CD4-positive, alpha-beta T cell treated with Interleukin-1 beta for 1 hour (primary cell): ENCODE measurements at places on chromosomes 11 and 22.

DNA sequence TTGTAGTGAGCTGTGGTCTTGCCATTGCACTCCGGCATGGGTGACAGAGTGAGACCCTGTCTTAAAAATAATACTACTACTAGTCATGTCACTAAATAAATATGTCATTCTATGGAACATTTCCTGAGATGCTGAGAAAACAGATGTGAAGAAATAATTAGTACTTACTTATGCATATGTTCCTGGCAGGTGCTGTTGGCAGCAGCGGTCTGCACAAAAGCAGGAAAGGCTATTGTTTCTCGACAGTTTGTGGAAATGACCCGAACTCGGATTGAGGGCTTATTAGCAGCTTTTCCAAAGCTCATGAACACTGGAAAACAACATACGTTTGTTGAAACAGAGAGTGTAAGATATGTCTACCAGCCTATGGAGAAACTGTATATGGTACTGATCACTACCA lies 8.8 kb downstream of the ARCN1 start:
- DNase-seq, result no peak

DNA sequence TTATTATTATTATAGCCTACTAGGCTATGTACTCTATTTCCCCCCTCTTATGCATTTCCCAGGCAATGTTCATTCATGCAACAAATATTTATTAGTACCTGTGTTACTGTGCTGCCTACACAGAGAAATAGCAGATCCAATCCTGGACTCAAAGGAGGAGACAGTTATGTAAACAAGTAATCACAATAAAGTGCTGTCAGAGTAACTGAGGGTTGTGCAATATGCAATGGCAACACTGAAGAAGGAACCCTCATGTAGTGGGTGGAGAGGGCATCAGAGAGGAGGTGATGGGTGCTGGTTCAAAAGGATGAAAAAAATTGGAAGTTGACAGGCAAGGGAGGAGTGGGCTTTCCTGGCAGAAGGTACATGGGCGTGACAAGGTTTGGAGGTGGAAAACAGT lies 886 bp upstream of the P4HA3 start:
- no peak for DNase-seq

GRCh38 chr11:76669901-76670484 lies 554 bp downstream of the LRRC32 start:
- no peak for DNase-seq

GRCh38 chr11:72781313-72782080 lies 12.3 kb downstream of the STARD10 start:
- peak; percentile 68 for DNase-seq

GRCh38 chr22:38572065-38572464 lies 2.1 kb upstream of the DMC1 start:
- peak; percentile 30 for DNase-seq

DNA sequence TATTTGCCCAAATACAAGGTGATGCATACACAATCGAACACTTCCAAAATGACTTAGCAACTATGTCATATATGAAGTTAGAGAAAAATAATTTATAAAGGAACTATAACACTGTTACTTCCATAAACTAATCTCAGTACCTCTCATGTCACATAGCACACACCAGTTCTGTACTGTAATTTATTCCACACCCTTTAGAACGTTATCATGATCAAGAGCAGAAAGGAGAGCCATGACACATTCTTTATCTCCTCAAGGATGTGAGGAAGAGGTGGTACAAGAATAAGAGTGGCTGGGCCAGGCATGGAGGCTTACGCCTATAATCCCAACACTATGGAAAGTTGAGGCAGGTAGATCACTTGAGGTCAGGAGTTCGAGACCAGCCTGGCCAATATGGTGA lies 31.1 kb downstream of the PICALM start:
- no peak for DNase-seq

DNA sequence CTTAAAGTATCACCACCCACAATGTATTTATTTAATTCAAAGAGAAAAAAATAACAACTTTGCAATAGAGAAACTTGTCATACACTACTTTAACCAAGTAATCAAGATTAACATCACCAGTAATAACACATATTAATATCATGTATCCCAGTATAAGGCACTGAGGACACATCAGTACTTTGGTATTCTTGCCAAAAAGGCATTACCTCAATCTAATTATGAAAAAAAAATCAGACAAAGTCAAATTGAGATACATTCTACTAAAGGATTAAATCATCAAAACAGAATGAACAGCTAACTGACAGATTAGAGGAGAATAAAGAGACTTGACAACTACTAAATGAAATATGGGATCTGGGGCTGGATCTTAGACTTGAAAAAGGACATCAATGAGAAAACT lies 35.8 kb upstream of the SLC17A6 start:
- no peak for DNase-seq

- DNase-seq, result no peak
These were observed 251.2 kb downstream of the ETS1 start for GRCh38 chr11:128336203-128336602.

- no peak for DNase-seq
These were observed 198.3 kb upstream of the PGR start for GRCh38 chr11:101327908-101328307.

DNA sequence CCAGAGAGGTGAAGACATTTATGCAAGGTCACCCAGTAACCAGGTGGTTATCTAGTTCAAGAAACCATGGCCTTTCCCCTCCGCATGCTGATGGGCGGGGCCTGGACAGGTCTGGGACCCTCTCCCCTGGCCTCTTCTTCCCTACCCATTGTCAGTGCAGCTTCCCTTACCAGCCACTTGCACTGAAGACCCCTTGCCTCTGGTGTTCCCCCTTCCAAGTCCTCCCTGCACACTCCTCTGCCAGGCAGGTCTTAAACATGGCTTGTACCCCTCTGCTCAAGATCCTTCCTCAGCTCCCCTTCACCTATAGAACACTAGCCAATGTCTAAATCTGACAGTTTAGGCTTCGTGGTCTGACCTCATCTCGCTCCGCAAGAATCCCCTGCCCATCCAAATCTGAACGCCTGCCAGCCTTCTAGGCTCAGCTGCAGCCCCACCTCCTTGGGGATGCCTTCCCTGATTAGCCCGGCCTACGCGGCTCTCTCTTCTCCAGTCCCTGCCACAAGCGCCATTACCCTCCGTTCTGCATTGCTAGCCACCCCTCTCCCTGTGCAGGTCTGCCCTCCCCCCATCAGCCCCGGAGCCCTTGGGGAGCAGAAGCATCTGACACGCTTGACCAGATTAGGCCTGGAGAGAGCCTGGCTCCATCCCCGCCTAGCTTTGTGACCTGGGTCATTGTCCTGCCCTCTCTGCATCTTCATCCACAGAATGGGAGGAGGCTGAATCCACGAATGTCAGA lies 213.8 kb downstream of the DSCAML1 start:
- DNase-seq, result no peak

DNA sequence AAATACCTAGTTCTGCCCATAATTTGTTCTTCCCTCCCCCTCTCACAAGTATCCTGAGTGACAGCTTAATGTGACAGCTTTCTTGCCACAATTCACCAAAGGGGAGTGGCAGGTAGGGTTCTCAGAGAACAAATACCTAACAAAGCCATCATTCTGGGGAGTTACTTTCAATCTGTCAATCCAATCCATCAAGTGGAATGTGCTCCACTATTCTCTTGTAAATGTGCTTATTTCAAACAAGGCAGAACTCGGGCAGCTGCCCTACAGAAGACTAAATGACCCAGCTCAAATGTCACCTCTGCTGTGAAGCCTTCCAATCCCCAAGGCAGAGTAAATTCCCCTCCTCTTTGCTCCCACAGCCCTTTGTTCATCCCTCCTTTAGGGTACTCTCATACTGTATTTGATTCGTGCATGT lies 27.8 kb downstream of the LGR4 start:
- DNase-seq, result no peak

GRCh38 chr11:87398931-87399330 lies 361.2 kb downstream of the TMEM135 start:
- DNase-seq, result no peak

DNA sequence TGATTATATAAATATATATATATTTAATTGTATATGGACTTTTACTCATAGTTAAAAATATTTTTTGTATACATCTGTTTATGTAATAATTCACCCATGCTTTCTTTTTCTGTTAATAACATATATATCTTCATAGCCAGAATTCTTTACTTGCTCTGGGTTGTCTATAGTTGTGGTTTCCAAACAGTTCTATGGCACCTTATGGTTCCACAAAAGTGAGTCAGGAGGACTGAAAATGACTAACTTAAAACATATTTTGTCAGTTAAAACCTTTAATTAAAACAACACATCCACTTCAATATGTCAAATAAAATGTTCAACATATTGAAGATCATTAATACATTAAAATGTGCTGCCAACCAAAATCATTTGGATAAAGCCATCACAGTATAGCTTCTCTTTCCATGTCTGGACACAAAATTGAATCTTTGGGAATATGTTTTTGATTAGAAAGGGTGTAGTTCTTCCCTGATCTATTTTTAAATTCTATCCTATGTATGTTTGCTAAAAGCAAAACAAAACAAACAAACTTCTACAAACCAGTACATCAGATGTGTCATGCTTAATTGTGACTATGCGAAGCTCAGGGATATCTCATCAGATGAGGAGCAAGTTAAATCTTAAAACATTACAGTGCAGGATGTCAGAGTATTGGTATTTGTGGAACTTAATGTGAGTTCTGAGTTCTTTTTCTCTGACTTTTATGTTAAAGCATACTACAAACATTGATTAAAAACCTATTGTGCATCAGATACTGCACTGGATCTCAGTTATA lies 1488.4 kb upstream of the TENM4 start:
- DNase-seq, result no peak

GRCh38 chr11:19790831-19791552 lies 78.4 kb downstream of the NAV2 start:
- no peak for DNase-seq

DNA sequence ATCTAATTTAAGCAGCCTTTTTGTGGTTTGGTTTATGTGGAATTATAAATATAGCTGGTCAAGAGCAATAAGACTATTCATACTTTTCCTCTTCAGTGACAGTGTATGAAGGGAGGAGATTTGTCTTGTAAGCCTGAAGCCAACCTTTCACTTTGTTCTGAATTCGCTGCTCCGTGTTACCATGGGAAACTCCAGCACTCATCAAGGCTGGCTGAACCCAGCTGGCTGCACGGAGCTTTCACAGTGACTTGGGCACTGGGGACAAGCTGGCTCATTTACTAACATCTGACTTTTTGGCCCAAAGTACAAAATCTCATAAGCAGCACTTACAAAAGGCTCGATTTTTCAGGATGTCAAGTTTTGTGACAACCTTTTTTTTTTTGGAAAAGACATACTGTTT lies 120.4 kb upstream of the GRIA4 start:
- no peak for DNase-seq

GRCh38 chr11:17606233-17607082 lies 59.4 kb downstream of the OTOG start:
- DNase-seq, result no peak

GRCh38 chr11:34445956-34446355 lies 7.2 kb downstream of the CAT start:
- no peak for DNase-seq

- DNase-seq, result no peak
These were observed 1.2 kb upstream of the TNFRSF13C start for GRCh38 chr22:41927813-41928212.

- no peak for DNase-seq
These were observed 94.7 kb downstream of the CACNA1I start for GRCh38 chr22:39665229-39665628.

- no peak for DNase-seq
These were observed 722.9 kb upstream of the RAG2 start for GRCh38 chr11:37320921-37321320.

DNA sequence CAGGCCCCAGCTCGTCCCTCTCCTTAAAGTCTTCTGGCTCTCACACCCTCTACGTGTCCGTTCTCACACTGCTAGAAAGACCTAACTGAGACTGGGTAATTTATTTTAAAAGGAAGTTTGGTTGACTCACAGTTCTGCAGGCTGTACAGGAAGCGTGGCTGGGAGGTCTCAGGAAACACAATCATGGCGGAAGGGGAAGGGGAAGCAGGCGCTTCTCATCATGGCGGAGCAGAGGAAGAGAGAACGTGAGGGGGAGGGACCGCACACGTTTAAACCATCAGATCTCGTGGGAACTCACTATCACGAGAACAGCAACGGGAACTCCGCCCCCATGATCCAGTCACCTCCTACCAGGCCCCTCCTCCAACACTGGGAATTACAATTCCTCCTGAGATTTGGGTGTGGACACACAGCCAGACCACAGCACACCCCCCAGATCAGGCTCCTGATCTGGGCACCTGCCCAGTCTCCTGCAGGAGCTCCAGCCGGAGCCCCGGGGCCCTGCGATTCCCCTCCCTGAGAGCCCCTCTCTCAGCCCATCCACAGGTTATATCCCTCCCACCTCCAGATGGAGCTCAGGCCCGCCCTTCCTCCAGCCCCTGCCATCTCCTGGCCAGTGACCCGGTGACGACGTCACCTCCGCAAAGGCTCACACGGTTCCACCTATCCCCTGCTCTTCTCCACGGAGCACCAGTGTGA lies 170.2 kb downstream of the BRD1 start:
- DNase-seq, result peak; percentile 80

DNA sequence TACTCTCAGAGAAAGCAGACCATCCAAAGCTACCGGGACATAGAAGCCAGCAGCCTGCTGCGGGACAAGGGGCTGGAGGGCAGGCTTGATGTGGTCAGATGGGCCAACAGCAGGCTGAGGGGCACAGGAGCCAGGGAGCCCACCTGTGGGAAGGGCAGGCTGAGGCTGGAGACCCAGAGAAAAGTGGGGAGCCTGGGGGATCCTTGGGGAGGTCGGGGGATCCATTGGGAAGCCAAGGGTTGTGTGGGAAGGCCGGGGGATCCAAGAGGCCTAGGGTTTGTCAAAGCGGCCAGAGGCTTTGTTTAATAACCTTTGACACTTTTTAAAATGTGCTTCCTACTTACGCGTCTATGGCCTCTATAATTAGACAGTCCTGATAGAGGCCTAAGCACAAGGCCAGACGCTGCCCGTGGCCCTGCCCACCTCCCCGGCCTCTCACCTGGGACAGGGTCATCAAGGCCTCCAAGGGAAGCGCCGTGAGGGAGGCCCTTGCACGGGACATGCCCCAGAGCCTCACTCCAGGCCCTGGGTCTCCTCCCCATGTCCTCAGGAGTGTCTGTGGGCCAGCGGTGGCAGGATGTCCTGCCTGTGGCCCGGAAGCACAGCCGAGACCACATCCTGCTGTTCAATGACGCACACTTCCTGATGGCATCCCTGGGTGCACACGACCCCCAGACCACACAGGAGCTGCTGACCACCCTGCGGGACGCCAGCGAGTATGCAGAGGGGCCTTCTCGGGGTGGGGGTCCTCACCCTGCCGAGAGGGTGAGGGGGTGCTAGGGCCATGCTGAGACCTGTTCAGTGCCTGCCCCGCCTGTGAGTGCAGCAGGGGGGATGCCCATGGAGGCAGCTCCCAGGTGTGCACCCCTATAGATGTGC lies 8.6 kb upstream of the GTSE1 start:
- DNase-seq, result peak; percentile 71

- no peak for DNase-seq
These were observed 2.2 kb upstream of the BCO2 start for GRCh38 chr11:112173152-112173551.

- DNase-seq, result no peak
These were observed 33.0 kb upstream of the TEAD1 start for GRCh38 chr11:12640926-12641849.

DNA sequence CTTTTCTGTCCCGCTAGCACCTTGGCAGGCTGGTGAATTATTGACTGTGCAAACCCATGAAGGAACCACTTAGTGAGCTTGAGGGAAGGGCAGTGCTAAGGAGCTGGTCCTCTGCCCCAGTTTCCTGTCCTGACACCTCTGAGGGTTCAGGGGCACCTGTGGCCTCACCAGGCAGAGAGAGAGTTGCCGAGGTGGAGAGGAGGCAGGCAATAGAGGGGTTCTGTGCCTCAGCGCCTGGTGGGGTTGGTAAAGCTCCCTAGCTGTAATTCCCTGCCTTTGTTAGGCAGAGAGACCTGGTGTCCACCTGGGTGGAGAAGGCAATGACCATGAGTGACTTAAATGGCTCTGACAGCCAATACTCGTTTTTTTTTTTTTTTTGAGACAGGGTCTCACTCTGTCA lies 36.3 kb downstream of the YWHAH start:
- DNase-seq, result no peak
